ENCODE measurements at places on chromosomes 1 and 21.

- DNase-seq, result no peak
These were observed 53.6 kb upstream of the DIRAS3 start for GRCh38 chr1:68103884-68104554.

DNA sequence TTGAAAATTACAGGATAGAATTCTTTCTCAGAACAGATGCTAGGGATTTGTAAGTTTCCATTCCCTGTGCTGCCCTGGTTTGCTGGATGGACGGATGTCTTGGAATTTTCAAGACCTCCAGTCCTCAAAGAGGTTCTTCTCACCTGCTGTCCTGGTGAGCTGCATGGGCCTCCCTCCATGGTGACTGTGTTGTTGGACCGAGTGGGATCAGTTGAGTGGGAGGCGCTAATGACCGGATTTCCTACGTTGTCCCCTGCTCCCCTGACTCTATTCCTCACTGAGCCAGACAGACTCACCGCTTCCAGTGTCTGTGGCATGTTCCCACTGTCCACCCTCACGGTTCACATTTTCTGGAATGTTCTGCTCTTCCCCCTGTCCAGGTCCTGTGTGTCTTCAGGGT lies 229.8 kb downstream of the CAMTA1 start:
- no peak for DNase-seq

DNA sequence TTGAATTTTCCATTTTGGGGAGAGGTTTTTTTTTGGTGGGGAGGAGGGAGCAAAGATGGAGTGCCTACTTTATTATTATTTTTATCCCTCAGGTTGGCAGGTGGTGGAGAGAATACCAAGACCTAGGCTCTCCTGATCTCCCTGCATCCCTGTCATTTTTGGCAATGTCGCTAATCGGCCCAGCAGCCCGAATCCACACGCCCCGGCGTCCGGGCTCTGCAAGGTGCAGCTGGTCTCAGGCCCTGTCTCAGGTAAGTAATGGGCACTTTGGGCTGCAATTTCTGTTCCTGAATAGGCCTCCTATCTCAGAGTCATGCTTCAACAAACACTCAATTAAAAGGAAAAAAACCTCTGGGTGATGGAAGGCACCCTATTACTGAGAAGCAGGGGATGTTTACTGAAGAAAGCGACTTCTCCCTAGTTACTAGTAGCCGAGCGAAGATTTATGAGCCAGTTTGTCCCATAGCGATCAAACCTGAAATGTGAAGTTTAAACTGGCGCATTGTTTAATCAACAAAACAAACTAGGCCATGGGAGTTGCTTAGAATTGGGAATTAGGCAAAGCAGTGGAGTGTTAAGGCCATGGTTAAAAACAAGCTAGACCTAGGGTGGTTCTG lies 137.8 kb downstream of the RWDD3 start:
- DNase-seq, result peak; percentile 61

GRCh38 chr21:45217010-45217409 lies 70.7 kb downstream of the POFUT2 start:
- no peak for DNase-seq

DNA sequence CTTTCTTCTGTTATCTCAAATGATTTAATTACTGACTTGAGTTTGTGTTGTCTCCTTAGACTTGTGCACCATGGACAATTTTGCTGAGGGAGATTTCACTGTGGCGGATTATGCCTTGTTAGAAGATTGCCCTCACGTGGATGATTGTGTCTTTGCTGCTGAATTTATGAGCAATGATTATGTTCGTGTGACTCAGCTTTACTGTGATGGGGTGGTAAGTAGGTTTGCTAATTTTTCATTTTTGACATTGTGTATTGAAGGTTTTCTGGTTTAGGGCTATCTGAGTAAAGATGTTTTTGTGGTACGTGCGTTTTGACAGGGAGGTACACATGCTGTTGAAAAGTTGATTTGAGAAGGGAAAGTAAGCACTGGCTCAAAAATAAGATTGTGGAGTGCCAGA lies 14.1 kb downstream of the TTC3 start:
- DNase-seq, result no peak

- DNase-seq, result no peak
These were observed 40.9 kb downstream of the TUT4 start for GRCh38 chr1:52511851-52512615.

GRCh38 chr1:101098327-101098726 lies 72.7 kb upstream of the DPH5 start:
- no peak for DNase-seq

- no peak for DNase-seq
These were observed 14.5 kb upstream of the CCDC185 start for GRCh38 chr1:223378754-223379153.

- no peak for DNase-seq
These were observed 8.4 kb downstream of the FOXE3 start for GRCh38 chr1:47424336-47424982.

GRCh38 chr1:167482184-167482583 lies 36.1 kb downstream of the CD247 start:
- DNase-seq, result no peak

DNA sequence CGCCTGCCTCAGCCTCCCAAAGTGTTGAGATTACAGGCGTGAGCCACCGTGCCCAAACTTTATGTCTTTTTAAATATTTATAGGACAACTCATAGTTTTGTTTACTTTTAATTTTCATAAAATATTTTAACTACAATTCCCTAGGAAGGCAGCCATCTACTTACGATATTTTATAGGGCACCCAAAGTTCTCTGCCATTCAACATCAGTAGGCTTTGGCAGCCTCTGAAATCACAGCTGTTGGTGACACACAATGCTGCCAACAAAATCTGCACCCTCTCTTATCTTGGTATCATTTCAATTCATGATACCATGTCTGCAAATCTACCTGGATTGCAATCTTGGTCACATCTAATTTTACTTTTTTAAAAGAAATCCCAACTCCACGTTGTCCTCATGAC lies 27.1 kb upstream of the ERO1B start:
- DNase-seq, result no peak

- no peak for DNase-seq
These were observed 80.9 kb upstream of the ADAMTS5 start for GRCh38 chr21:27047658-27048314.

DNA sequence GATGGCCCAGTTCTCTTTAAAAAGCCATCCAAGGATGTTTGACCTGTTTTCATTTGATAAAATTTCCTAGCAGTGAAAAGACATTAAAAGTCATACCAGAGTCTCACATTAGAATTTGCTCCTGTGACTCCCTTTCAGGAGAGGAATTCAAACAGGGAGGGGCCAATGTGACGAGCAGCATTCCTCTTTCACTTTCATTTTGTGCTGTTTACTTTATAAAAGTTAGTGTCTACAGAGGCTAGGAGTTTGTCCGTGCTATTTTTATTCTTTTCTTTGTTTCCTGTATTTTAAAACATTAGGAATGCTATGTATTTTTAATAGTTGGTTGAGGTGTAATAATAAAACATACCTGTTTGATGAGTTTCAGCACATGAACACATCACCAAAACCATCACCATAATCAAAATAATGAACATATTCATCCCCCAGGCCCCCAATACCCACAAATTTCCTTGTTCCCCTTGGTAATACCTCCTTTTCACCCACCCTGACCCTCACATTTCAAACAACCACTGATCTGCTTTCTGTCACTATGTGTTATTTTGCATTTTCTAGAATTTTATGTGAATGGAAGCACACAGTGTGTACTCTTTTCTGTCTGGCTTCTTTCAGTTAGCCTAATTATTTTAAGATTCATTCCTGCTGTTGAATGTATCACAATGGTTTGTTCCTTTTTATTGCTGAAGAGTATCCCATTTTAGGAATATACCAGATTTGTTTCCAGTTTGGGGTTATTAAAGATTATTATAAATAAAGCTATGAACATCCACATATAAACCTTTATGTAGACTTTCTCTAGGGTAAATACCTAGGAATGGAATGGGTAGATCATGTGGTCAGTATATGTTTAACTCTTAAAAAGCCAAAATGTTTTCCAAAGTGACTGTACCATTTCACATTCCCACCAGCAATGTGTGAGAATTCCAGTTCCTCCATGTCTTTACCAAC lies 129.5 kb downstream of the TENT5C start:
- DNase-seq, result no peak

GRCh38 chr1:160197231-160197630 lies 6.9 kb downstream of the CASQ1 start:
- DNase-seq, result no peak

- DNase-seq, result peak; percentile 24
These were observed 21.5 kb upstream of the TMEM222 start for GRCh38 chr1:27300341-27301051.
